Activated CD4-positive, alpha-beta T cell treated with anti-CD3 and anti-CD28 coated beads for 24 hours (primary cell): ENCODE measurements at places on chromosomes 3 and 15.

- DNase-seq, result no peak
Observed at GRCh38 chr3:194886836-194887235, 201.2 kb downstream of the FAM43A start.

DNA sequence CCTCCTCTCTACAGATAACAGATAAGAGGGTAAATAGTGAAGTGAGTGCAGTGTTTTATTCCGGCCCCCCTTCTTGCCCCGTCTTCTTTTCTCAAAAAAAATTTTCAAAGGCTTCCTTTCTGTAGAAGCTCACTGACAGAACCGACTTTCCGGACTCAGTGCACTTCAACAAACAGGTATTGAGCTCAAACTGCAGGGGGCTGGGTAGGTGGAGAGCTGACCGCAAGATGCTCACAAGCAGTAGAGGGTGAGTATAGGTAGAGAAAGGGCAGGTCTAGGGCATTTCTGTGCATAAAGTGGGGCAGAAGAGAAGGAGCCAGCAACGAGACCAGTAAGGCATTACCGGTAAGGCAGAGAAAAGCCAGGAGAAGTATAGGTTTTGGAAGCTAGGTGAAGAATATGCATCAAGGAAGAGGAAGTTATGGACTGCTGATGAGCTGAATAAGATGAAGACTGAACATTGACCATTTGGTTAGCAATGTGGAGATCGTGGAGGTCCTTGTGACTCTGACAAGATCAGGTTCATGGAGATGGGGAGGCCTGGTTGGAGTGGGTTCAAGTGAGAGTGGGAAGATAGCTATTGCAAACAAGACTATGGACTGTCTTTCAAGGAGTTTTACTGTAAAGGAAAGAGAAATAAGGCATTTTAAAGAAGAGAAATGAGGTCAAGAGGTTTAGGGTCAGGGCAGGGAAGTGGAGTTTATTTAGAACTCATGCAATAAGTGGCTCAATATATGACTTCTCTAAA, 97.4 kb downstream of the ST6GAL1 start:
- no peak for DNase-seq

- no peak for DNase-seq
Observed at GRCh38 chr3:155031186-155031585, 48.9 kb upstream of the MME start.

DNA sequence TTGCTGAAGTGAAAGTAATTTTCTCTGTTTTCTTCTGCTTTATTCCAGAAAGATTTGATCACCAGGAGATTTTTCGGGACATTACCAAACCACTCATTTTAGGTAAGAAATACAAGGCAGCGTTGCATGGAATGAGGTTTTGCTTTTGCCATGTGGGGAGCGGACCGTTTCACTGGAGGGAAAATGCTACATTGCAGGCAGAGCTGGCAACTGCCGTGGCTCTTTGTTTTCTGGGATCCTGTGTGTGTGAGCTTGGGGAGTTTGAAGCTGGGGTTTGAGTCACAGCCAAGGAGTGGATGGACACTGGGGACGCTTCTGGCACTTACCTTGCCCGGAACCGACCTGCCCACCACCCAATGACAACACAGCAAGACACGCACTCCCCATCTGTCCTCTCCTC, 109.9 kb downstream of the APBA2 start:
- no peak for DNase-seq

DNA sequence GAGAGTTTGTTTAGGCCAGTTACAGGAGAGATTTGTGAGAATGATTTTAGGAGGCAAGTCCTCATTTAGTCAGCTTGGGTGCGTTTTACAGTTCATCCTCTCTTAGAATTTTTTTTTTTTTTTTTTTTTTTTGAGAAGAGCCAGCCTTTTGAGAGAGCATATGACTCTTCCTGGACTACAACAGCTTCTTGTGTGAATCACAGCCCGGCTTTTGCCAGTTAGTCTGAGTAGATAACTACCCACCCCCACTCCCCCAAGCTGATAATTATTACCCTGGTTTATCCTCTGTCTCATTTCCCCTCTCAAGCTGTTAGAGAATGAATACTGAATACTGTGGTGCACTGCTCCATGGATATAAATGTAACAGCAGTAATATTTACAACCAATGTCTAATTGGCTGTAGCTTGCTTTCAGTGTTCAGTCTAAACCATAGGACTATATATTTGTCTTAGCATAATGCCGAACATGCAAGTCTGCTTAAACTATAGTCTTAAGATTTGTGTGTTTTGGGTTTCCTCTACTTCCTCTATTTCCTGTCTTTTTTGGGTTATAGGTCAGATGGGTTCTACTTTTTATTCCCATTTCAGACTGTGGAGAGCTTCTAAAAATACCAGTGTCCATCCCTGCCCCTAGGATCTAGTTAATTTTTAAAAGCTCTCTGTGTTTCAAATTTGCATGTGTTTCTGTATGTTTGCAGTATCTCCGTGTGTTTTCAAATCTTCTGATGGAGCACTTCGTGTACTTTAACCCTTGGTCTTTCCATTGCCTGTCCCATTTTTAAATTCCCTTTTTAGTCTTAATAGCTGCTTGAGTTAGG, 8.0 kb downstream of the CHD2 start:
- DNase-seq, result no peak

- DNase-seq, result no peak
Observed at GRCh38 chr15:53218666-53219580, 428.8 kb upstream of the ONECUT1 start.

- no peak for DNase-seq
Observed at GRCh38 chr3:94269763-94270162, 206.9 kb downstream of the NSUN3 start.

DNA sequence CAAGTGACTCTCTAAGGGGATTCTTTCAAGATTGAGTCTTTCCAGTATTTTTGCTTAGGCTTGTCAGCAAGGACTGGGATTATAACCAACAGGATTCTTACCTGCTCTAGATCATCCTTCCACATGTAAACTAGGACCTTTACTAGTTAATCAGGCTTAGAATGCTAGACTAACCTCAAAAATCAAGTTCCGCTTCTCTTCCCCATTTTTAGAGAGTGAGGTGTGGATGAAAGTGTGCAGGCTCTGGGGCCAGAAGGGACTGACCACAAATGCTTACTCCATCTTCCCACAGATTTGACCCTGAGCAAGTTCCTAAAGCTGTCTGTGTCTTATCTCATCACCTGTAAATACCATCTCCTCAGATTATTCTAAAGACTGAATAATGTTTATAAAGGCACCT, 89.5 kb upstream of the IL12A start:
- DNase-seq, result no peak

DNA sequence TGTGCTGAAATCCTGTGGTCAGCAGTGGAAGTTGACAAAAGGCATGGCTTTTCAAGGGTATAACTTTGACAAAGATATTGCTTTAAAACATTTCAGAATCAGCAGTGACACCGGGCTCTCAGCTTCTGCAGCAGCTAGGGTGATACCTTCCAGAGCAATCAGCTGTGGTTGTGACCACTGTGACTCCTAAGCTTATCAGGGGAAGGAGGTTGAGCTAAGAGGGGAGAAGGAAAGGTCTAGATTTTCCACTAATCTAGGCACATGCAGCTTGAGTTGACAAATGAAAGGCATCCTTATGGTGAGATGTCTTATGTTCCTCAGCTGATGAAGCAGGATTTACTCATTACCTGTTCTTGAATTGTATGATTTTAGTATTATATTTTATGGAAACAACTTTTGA, 16.3 kb upstream of the LRRFIP2 start:
- DNase-seq, result no peak

DNA sequence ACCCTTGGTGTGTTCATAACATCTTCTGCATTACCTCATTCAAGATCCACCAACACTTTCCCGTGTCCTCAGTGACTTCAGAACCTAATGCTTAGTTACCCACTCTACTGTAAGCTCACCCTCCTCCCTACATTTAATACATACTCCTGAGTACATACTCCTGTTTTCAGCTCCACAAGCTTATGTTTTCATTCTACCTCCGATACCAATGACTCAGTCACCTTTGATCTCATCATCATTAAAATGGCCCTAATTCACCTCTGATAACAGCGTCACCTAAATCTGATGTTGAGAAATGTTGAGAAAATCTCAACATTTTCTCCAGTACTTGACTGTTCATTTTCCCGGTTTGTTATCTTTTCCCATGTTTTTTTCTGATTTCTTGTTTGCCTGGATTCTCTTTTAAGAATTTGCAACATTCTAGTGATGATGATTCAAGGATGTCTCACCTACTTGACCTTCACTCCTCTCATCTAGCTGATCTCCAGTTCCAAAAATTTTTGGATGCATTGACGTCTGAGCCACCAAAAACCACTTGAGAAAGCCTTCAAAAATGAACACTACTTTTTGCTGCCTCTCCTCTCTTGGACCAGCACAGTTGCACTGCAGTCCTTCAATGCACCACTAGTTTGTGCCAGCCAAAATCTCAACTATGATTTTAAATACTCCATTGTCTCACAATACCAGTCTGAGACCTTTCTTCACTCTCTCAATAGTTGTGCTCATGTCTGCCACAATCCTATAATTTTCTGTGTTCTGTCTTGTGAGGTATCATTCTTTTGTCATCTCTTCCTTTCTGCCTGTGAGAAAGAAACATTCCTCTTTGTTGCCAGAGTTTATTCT, 220.7 kb upstream of the SEMA6D start:
- no peak for DNase-seq

DNA sequence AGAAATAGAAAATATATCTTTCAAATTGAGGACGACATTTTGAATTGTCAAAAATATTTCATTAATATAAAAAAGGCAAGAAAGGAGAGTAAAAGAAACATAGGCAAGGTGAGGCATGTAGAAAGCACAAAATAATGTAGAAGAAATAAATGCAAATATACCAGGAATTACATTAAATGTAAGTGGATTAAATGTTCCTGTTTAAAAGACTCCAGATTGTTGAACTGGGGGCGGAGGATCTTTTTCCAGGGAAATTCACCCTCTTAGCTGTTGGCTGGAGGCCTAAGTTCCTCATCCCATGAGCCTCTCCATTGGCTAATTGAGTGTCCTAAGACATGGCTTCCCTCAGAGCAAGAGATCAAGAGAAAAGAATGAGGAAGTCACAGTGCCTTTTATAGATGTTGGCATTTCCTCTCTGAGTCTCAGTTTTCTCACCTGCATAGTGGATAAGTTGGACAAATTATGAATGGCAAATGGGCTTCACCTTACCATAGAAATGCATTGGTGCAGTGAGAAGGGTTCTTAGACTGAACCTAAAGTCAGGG, 147.4 kb upstream of the SMAD3 start:
- no peak for DNase-seq

- no peak for DNase-seq
Observed at GRCh38 chr15:62093809-62094208, 27.0 kb downstream of the C2CD4A start.
